Activated CD8-positive, alpha-beta T cell treated with anti-CD3 and anti-CD28 coated beads for 36 hours (primary cell): ENCODE measurements at places on chromosomes 6 and 20. TPM values are rescaled to one million over a fixed set of nuclear protein-coding genes. Genes with fewer than 3 reads are reported as not detected.

CD24 gene
- 0.54 TPM for total RNA-seq

GSTA2 gene
- total RNA-seq = not detected

BPI gene
- total RNA-seq = not detected

MYLK4 gene
- total RNA-seq = 0.11 TPM

SEMG1 gene
- not detected for total RNA-seq

RNF114 gene
- 70.5 TPM for total RNA-seq

KCNK16 gene
- total RNA-seq = not detected

ULBP3 gene
- total RNA-seq = 0.77 TPM

TREML1 gene
- total RNA-seq = not detected

GRIK2 gene
- total RNA-seq = not detected

SLC24A3 gene
- total RNA-seq = not detected

C6orf132 gene
- total RNA-seq = 0.13 TPM

IL17A gene
- not detected for total RNA-seq

CST4 gene
- total RNA-seq = not detected

VWA7 gene
- 1.6 TPM for total RNA-seq

MYL9 gene
- total RNA-seq = not detected

CDC25B gene
- total RNA-seq = 66.9 TPM
